ENCODE measurements at places on chromosomes 2 and 18.

- no peak for DNase-seq
Observed at GRCh38 chr2:171013851-171014250, 84.8 kb downstream of the GORASP2 start.

DNA sequence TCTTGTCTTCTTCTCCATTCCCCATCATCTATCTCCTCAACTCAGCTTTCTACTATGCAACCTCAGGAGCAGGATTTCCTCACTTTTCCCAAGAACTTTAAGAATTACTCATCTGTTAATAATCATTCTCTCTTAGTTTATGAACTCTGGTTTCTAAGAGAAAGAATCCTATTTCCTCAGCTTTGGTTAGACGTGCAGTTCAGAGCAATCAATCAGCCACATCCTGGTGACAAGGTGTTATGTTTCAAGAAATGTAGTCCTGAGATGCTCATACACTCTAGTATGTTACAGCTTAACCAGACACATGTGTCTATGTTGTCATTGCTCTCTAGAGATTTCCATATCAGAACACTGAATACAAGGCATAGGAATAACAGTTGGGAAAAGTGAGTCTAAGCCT, 277.9 kb downstream of the MBD2 start:
- no peak for DNase-seq

DNA sequence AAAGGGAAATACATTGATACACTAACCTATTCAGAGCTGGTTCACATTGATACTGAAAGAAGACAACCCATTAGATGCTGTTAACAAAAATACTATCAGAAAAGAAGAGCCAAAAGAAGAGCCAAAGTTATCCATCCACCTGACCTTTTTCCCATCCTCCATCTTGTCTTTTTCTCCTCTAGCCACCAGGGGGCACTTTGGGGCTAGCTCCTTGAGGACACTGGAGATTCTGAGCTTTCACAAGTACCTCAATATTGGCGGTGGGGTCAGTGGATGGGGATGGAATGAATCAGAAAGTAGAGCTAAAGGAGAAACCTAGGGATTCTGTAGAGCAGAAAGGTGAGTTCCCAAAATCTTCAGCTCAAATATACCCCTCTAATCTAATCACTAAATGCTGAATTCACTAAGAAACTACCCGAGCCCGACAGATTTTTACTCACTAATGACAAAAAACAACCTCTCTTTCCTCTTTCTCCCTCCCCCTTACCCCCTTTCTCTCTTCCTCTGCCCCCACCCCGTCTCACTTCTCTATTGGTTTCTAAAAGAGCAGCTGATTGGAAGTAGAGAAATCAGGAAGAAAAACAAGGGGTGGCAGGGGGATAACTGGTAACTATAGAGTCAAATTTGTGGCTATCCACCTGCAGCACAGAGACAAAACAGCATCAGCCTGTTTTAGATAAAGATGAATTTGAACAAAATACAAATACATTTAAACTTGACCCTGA, 203.3 kb downstream of the TCF4 start:
- DNase-seq: no peak

DNA sequence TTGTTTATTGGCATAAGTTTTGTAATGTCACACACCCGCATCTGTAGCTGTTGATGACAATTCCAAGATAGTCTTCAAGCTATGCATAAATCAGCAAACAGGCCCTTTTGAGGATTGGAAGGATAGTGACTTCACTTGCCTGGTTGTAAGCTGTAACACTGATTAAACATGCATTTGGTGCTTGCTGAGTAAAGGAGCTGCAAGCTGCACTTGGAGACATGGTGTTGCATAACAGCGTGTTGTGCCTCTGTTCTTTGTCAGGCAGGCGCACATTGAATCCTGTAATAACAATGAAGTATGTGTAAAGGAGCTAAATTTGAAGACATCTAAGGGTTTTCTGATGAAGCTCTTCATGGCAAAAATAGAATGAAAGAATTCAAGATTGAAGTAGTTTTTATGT, 68.7 kb upstream of the TTC27 start:
- no peak for DNase-seq

DNA sequence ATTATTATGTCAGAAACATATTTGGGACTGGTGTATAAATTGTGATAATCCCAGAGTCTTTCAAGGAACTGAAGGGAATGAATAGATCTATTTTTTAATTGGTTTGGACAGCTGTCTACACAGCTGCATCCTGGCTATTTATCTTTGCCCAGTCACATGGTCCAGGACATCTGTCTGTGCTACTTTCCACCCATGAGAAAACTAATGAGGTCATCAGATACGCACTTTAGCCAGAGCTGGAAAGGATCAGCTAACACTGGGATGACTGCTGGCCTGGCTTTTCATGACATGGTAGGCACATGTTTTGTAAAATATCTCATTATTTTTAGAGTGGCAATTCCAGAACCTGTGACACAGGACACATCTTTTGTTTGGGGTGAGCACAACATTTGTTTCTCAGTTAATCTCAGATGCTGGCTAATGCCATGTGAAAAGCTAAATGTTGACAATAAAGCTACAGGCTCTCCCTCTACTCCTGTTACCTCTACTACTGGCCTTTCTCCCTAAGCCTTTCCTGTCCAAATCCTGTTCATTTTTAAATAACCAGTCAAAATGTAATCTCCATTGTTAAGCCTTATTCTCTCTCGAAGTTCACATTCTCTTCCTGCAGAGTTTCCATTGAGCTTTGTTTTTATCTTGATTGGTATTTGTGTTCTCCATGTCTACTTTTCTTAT, 500.7 kb downstream of the RIT2 start:
- DNase-seq: no peak

- DNase-seq: no peak
Observed at GRCh38 chr2:217415316-217415715, 555.5 kb upstream of the TNP1 start.

GRCh38 chr2:111712940-111713515, 171.0 kb downstream of the ANAPC1 start:
- no peak for DNase-seq

DNA sequence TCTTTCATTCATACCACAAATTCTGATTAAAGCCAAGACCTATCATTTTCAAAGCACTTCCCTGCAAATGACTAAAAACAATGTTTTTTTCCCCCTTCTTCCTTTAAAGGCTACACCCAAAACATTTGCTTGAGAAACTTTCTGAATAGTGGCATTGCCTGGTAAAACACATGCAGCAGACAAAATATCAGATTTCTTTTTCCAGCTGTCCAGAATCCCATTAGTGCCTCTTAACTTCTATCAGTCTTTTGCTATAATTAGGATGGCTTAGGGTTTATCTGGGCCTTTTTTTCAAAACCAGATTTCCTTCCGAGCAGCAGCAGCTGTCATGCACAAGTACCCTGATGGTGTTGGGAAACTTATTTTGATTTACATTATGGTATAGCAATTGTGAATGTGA, 50.6 kb downstream of the ALPK2 start:
- no peak for DNase-seq

GRCh38 chr18:23194155-23194996, 59.1 kb downstream of the CABLES1 start:
- DNase-seq: no peak

DNA sequence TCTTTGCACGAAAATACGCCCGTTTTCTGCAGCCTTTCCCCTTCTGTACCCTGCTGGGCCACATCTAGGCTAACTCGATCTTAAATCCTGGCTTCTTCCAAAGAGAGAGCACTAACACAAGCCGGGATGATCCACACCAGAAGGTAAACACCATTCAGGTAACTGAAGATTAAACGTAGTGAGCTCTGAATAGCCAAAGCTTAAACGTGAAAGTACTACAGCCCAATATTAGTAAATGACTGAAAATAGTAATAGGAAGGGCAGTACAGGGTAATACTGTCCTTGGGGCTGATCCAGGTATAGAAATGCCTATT, 422 bp upstream of the MRPL53 start:
- DNase-seq: no peak

DNA sequence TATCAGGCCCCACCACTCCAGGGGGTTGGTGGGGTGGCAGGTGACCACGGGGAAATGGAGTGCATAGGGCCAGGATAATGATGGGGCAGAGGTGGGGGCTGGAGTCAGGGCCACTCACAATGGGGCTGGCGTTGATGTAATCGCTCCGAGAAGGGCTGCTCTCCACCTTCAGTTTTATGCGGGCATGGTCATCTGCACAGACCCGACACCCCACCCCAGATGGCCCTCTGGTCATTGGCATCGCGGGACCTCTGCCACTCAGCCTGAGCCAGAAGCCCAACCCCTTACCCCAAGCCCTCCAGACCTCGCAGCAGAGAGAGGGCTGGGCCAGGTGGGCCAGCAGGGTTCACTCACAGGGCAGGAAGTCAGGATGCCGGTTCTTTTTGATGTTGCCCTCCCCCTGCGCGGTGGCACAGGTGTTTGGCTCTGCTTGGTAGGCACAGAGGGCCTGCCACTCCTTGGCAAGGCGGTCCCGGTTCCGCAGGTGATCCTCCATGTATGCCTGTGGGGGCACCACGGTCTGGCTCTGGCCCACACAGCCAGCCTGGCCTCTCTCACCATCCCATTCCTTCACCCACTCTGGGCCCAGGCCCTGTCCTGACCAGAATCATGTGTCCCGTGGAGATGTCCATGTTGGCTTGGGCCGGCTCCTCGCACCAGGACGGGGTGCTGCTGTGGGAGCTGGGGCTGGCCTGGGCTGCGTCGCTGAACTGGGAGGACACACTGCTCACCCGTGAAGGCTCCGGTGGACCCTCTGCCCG, 12.4 kb downstream of the PTPRN start:
- DNase-seq: no peak

DNA sequence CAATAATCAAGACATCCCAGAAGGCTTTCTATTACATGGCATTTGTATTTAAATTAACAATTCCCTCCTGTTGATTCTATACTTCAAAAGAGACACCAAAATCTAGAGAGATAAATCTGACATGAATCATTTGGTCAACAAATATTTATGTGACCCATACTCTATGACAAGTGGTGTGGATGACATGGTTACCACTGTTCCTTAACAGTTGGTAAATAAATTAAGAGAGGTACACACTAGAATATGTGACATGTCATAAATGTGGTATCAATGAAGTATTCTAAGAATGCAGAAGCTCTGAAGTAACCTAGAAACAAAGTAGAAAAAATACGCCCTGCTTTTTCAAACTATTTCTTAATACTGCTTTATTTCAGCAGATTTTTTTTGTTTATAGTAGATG, 255.4 kb downstream of the EXOC6B start:
- no peak for DNase-seq

- DNase-seq: no peak
Observed at GRCh38 chr2:99881901-99882591, 260.3 kb downstream of the AFF3 start.

DNA sequence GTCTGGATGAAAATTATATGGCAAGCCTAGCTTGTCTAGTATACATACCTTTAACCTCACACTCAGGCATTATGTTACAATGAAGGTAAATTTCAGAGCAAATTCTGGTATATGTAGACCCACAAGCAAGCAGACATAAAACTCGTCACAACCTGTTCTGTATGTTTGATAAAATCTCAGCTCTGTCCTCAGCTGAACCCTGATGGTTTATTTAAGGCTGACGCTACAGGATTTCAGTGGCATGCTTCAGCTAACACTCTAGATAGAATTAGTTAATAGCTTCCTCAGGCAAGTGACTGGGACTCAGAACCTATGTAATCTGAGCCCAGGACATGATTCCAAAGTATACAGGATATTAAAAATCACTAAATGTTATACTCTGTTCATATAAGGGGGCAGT, 68.2 kb upstream of the MC2R start:
- DNase-seq: no peak

DNA sequence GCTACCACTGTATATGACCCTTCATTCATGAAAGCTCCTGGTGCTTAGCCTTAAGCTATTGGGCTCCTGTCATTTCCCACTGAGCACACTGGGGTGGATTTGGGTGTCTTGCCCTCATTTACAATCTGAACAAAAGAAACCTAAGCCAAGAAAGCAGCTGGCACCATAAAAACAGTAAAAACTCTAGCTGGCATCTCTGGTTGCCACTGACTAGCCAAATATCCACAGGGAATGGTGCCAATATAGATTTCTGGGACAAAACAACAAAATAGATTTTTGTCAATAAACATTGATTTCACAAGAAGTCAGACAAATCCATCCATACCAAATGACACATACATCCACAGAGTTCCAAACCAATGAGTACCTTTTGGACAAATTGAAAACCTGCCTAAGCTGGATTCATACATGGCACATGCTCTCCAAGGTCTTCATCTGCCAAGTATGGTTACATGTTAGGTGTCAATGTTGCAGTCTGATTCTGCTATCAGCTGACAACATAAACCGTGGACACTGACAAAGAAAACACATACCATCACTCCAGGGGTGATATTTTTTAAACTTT, 1081.5 kb upstream of the ZEB2 start:
- no peak for DNase-seq

DNA sequence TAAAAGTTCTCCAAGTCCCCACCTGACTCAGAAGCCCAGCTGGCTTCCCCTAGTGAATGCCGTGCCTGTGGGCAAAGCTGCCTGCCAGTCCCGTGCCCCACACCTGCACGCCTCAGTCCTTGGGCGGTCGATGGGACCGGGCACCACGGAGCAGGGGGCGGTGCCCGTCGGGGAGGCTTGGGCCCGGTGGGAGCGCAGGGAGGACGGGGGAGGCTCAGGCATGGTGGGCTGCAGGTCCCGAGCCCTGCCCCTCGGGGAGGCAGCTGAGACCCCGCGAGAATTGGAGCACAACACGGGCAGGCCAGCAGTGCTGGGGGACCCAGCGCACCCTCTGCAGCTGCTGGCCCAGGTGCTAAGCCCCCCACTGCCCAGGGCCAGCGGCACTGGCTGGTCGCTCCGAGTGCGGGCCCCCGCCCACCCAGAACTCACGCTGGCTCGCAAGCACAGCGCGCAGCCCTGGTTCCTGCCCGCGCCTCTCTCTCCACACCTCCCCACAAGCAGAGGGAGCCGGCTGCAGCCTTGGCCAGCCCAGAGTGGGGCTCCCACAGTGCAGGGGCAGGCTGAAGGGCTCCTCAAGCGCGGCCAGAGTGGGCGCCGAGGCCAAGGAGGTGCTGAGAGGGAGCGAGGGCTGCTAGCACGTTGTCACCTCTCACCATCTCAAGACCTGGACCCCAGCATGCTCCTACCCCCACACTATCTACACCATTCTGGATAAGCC, 215.5 kb downstream of the TNS1 start:
- no peak for DNase-seq

DNA sequence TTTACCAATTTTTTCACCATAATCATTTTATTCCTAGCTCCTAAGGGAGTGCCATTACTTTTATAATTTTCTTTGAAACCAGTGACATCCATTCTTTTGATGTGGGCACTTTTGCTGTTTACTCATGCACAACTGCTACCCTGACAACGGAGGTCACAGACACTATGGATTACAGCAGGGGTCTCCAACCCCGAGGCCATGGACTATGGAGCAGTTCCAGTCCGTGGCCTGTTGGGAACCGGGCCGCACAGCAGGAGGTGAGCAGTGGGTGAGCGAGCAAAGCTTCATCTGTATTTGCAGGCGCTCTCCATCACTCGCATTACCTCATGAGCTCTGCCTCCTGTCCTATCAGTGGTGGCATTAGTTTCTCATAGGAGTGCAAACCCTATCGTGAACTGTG, 34.6 kb downstream of the PRPF40A start:
- DNase-seq: no peak
